ENCODE measurements at places on chromosomes 5 and 9.
A peak's percentile ranks its signal among the peaks of the same experiment; 100 is the strongest.

DNA sequence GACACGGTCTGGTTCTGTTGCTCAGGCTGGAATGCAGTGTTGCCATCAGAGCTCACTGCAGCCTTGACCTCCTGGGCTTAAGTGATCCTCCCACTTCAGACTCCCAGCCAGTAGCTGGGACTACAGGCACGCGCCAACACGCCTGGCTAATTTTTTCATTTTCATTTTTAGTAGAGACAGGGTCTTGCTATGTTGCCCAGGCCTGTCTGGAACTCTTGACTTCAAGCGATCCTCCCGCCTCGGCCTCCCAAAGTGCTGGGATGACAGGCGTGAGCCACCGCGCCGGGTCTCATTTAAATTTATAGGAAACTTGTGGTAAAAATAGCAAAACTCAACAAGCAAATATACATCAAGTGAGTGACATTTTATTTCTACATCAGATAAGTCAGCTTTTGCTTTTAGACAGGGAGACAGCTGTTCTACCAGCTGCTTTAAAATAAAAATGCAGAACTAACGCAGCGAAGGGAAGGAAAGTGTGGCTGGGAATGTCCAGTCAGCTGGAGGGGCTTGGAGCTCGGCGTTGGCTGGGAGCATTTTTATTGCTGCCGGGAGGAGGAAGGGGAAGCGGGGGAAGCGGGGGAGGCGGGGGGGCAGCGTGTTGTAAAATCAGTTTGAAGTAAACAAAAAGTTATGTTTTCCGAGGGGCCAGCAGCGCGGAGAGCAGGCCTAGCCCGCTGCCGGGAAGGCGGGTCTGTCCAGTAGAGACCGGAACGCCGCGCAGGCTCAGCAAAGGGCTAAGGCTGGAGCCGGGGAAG is 707 bp upstream of the ZFYVE16 start:
- peak; percentile 7 for DNase-seq

DNA sequence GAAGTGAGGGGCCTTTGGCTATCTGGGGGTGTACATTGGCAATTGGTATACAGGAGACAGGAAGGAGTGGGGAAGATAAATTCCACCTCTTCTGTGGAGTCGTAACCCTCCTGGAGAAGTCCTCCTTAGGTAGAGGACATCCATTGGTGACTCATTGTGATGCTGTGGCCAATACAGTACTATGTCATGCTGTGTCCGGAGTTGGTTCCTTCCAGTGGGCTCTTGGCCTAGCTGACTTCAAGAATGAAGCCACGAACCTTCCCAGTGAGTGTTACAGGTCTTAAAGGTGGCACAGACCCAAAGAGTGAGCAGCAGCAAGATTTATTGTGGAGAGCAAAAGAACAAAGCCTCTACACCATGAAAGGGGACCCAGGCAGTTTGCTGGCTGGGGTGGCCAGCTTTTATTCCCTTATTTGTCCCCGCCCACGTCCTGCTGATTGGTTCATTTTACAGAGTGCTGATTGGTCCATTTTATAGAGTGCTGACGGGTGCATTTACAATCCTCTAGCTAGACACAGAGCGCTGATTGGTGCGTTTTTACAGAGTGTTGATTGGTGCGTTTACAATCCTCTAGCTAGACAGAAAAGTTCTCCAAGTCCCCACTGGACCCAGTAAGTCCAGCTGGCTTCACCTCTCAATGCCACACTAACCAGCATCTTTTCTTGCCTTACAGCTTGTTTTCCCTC is 37.3 kb upstream of the FBP1 start:
- DNase-seq: no peak

- DNase-seq: no peak
Observed at GRCh38 chr5:110115503-110115902, 425.8 kb downstream of the MAN2A1 start.

GRCh38 chr5:55030676-55031369 is 6.8 kb downstream of the GZMK start:
- DNase-seq: no peak

DNA sequence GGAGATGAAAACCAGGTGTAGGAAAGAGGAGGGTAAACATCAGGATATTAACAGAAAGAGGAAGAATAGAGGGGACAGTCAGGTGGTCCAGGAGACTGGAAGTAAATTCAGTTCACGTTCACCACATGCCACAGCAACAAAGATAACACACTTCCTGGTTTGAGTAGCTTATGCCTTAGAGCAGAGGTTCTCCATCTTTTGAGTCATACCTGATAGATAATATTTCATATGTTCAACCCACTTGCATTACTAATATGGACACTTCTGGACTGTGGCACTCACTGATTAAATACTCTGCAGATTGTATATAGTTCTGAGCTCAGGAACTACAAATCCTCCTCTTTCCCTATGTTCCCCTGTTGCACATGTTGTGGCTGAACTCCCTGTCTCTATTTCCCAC is 179.9 kb upstream of the NR3C1 start:
- DNase-seq: no peak

DNA sequence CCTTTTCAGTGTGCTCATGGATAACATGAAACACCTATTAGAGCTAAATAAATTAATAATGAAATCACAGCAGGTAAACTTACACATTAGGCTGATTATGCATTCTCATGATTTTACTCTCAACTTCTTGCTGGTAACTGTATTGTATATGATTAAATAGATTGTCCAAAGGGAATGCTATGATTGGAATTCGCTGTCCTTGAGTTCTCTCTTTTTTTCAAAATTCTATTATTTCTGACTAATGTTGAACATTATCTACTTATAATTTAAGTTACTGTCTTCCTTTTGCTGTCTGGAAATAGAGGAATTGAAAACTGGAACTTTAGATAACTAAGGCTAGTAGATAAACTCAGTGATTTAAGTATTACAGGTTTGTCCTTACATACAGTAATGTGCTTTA is 13.1 kb downstream of the CENPH start:
- DNase-seq: no peak

- peak; percentile 82 for DNase-seq
Observed at GRCh38 chr5:126351153-126351552, 72.1 kb upstream of the GRAMD2B start.

- DNase-seq: no peak
Observed at GRCh38 chr5:171635561-171636245, 149.9 kb upstream of the SMIM23 start.

DNA sequence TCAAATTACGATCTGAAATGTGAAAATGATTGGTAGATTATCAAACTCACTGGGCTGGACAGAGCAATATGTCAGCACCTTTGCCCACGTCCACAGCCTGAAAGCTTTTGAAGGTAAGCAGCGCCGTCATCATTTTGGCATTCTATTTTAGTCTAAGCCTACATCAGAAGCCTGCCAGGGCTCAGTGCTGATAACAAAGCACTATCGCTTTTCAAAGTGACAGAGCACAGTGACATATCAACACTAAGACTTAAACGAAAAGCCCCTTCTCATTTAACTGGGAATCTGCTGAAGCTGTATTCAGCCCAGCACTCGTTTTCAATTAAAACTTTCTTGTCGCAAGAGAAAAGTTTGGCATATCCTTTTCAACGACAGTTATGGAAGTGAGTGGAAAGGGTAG is 1076.3 kb downstream of the PTPRD start:
- no peak for DNase-seq

- DNase-seq: no peak
Observed at GRCh38 chr5:33583332-33583731, 142.6 kb downstream of the TARS1 start.

DNA sequence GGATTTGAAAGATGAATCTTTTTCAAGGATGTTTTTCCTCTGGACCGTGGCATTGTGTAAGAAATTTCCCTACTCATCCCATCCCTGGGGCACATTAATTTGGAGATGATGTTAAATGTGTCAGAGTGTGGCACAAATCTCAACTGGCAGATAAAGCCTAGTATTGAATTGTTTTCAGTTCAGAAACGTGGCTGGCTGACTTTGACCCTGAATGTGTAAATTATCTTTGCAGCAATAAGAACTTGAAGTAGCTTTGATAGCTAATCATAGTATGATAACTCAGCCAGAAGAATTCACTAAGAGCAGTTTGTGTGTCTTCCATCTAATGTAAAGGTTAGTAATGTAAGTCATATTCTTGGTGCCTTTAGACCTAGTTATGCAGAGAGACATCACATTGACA is 238.4 kb upstream of the DMRT1 start:
- DNase-seq: no peak

DNA sequence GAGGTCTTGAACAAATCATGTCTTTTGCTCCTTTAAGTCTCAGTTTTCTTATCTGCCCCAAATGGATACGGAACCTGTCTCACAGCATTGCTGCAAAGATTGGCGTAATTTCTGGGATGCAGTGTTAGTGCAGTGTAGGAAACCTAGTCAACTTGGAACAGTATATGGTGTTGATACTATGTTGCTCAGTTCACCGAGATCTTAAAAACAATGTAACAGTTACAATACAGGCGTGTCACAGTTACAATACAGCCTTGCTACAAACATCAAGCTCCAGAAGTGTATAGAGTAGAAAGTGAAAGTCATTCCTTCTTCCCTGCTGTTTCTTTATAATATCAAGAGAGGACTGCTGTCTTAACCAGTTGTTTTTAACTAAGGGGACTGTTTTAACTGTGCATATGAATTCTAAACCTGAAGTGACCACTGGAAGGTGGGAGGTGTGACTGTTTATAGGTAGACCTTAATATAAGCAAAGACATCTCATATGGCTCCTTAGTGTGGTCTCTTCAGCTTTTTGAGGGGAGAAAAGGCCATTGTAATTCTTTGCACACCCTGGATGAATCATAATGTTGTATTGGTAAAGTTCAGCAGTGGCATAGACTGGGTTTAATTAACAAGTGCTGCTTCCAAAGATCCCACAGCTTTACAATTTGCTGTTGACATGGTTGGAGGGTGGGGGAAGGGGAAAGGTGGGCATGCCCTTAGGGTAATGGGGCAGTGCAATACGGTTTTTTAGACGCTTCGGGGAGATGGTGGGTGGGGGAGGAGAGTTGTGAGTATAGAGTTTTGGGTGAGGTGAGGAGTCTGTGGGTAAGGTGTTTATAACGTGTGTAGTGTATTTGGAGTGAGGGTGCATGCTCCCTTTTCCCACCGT is 12.9 kb downstream of the PRRC2B start:
- no peak for DNase-seq

DNA sequence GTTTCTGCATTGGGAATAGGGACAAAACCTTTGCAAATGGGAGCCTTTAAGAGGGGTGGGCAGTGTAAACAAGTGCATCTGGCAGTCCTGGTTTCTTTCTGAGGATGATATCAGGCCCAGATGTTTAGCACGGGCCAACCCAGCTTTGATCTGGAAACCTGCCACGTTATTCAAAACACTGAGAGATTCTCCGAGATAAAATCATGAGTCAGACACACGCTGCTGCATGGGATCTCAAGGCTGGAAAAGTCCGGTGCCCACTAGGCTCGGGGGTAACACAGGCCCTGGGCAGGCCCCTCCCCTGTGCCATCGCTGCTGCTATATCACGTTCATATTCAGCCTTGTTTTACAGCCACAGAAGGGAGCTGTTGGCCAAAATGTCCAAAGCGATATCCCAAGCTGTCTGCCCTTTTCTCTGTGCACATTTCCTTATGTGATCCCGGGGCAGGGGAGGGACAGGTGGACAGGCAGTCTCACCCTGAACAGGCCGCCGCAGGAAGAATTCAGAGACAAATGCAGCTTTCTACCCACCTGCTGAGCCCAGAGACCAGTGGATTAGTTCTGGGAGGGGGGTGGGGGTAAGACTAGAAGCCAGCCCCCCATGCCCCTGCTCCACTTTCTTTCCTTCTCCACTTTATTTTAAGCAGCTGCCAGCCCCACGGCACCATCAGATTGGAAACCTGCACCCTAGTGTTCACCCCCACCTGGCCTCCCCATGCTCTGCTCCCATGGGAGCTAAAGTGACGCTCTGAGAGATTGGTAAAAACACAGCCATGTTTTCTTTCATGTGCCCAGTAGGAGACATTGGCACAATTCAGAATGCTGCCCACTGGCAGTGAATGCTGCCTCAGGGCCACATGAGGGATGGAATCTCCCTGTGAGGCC is 63.1 kb downstream of the TMOD1 start:
- peak; percentile 67 for DNase-seq

GRCh38 chr9:79902825-79903600 is 331.2 kb downstream of the TLE4 start:
- no peak for DNase-seq

DNA sequence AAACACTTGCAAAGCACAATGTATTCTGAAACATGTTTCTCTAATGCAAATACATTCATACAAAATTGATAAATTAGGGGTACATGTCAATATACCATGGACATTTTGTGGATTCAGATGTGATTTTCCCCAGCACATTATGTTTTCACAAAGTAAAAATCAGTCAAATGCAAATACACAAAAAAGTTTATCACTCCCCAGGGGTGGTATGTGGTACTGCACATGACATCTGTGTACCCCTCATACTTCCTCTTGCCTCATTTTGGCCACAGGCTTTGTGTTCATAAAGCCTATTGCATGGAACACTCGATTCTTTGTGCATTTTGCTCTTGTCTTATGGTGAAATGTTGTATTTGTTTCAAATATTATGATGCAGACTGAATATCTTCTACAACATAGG is 116.8 kb upstream of the PDE4D start:
- DNase-seq: no peak

DNA sequence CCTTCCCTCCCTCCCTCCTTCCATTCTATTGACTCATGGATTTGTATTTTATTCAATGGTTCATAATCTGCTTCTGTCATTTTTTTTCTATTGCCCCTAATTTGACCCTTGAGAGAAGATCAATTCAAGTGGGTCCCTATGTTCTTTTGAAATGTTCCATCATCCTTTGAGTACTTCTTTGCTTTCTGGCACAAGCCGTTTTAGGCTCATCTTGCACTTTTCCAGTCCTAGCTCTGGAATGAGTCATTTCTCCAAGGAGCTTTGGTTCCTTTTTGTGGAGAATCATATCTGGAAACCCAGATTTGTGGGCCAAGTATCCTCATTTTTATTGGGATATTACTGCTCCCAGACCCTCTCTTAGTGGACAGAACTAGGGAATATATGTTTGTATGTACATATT is 126.8 kb upstream of the PTPN3 start:
- no peak for DNase-seq

- no peak for DNase-seq
Observed at GRCh38 chr5:151707567-151707966, 20.9 kb upstream of the SPARC start.

- DNase-seq: no peak
Observed at GRCh38 chr5:135980620-135981019, 25.8 kb upstream of the LECT2 start.

- DNase-seq: no peak
Observed at GRCh38 chr9:112140936-112141335, 34.2 kb downstream of the SUSD1 start.

GRCh38 chr9:126839301-126839700 is 21.1 kb upstream of the ZBTB34 start:
- no peak for DNase-seq

- no peak for DNase-seq
Observed at GRCh38 chr9:27460226-27461023, 63.7 kb upstream of the IFNK start.

DNA sequence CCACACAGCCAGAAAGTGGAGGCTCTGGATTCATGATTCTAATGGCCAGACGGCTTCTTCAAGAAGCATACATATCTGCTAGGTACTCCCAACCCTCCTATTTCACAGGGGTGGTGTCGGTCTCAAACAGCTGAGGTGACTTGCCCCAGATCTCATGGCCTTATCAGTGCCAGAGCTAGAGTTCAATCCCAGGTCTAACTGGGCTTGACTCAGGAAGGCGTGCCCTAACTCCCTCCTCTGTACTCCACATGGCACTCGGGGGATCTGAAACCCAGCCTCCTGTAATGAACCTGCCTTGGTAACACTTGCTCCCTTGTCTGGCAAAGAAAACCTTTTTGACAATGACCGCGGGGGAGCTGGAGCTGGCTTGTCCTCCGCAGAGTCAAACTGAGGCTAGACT is 2.1 kb downstream of the QRFP start:
- DNase-seq: no peak
